ENCODE measurements at places on chromosomes 4 and X.

DNA sequence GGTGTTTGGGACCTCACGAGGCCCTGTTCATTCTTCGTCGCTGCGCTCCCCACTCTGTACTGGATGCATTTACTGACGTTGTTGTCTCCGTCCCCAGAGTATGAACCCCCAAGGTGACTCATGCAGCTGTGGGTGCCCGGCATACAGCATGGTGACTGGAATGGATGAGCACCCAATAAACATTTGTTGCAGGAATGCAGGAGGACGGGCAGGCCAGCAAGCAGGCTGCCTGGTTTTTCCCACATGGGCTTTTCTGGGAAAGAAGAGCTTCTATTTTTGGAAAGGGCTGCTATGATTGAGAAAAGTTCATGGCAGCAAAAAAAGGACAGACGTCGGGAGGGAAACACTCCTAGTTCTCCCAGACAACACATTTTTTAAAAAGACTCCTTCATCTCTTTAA is 893 bp upstream of the SOD3 start:
- DNase-seq, result no peak

DNA sequence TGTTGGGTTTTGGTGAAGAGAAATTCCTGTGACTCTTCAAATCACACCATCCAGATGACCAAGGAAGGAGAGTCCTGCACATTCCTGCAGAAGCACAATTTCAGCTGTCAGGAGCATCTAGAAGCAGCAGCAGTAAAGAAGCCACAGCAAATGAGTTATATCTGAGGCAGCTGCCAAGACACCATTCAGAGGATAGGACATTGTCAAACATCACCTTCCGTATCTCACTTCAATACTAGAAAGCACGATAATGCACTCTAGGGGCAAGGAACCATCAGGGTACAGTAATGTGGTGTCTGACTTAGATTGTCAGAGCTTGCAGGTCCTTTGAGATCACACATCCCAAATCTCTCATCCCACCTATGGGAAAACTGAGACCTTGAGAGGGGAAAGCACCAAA is 134.5 kb downstream of the COL4A6 start:
- no peak for DNase-seq

DNA sequence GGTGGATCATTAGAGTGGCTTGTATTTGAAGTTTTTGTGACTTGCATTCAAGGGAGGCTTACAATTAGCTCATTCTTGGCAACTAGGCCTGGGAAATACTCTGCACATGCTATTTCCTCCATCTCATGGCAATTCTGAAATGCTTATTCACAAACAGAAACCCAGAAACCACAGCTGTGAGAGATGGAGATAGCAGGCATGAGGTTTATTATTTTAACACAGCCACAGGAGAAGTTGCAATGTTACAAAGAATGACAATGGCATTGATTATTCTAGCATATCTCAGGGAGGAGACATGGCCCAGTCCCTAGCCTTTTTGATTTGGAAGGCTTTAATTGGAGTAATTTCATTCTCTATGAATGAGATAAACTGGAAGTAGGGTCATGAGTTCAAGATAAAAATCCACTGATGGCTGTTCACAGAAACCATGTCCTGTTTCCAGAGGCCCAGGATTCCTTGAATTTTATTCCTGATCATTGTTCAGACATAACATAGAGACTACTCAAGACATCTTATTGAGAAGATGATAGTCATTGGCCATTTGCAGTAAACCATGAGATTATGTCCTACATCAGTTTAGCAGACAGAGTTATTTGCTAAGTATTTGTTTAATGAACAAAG is 123.9 kb downstream of the MID1 start:
- DNase-seq, result no peak

- no peak for DNase-seq
These were observed 253.4 kb downstream of the PDGFC start for GRCh38 chr4:156718226-156718625.

GRCh38 chrX:120205816-120206753 is 44.5 kb upstream of the ZBTB33 start:
- DNase-seq, result no peak

DNA sequence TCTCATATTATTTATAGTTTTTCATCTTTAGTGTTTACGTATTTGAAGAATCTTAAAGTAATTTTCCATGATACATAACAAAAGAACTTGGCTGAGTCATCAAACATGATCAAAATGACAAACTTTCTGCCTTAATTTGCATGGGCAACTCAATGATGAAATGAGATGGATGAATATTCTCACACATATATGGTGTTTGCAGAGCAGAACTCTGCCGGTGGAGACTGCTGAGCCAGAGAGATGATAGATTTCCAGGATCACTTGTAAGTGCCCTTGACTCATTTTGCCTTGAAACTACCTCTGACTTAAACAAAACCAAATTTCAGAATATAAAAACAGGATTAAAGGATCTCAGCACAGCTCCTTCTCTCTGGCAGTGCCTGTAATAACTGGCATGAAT is 38.2 kb downstream of the TRPC3 start:
- DNase-seq, result no peak

- DNase-seq, result no peak
These were observed 8.2 kb downstream of the ATP5ME start for GRCh38 chr4:665751-666435.

DNA sequence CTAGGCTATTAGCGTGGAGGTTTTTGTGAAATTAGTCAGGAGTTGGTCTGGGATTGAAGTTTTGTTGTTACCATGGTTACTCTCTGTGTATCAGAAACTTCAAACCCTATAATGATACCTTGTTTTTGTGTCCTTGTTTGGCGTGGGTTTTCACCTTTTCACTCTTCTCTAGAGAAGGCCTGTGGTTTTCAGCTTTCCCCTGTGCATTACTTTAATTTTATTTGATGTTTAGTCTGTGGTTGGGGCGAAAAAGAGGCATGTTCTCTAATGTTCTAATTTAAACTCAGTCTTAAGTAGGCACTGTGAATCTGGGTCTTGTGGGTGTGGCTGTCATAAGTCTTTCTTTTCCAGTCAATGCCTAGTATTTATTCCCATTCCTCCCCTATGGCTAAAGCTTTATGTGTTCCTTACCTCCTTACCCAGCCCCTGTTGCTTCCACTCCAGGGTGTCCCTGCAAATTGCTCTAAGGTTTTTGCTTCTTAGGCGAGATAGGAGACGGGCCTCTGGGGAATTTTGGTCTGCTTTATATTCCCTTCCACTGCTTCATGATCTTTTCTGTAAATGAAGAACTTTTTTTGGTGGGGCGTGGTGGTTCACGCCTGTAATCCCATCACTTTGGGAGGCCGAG is 326.3 kb upstream of the ZCCHC13 start:
- no peak for DNase-seq

DNA sequence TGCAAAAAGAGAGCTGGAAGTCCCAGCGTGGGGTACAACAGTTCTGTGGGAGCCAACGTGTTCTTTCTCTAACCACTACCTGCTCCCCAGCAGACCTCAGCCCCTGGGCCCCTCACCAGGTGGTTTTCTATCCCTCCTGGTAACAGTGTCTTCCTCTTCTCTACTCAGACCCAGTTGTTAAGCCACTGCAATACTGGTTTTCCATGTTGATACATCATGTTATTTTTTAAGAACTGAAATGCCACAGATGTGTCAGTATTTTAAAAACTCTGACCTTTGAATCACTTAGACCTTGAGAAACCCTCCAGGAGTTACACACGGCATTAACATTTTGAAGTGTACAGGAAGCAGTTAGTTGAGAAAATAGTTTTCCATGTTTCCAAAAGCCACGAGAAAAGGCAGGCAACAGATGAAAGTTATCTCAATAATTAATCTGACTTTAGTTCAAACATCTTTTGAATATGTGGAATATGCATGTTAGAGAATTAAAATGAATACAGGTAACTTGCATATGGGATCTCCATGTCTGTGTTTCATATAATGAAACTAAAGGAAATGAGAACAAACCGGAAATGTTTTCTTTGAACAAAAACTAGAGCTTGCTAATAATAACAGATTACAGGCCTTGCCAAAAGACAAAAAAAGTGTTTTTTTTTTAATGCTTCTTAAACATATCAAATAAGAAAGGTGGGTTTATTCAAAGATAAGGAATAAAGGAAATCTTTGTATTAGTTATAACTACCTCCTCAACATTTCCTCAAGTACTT is 108.8 kb downstream of the ZNF827 start:
- no peak for DNase-seq

DNA sequence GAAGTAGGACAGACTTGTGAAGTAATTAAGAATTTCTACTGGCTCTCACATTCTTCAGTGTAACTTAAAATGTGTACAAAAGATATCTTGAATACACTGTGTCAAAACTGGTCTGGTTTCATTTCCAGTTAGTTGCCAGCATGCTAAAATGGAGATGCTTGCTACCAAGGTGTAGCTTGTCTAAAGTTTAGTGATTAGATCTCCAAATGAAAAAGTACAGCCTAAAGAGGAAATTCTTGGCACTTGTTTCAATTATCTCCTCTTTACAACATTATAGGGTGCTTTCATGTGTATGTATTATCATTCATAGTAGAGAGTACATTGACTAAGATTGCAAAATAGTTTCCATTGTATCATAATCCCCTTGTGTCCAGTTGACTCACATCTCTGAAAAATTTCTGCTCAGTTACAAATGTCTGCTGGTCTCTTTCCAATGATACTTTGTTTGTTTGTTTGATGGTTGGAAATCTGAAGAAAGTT is 97.3 kb upstream of the SPRY1 start:
- no peak for DNase-seq

GRCh38 chrX:66130469-66130868 is 33.6 kb upstream of the HEPH start:
- DNase-seq, result no peak

DNA sequence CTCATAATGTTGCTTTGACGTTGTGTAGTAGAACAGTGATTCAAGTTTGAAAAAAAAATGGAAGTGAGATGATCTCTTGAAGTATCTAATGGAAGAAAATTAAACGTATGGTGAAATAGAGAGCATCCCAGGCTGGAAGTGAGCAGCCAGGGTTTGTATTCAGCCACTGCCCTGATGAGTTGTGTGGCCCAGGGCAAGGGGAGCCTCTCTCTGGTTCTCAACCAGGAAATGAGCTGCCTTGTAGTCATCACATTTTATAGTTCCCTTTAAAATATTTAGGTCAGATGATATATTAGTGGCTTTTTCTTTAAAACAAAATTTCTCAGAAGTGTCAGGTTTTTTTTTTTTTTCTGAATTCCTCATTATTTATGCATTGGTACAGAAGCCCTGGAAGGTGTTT is 150.3 kb downstream of the GPAT3 start:
- no peak for DNase-seq

DNA sequence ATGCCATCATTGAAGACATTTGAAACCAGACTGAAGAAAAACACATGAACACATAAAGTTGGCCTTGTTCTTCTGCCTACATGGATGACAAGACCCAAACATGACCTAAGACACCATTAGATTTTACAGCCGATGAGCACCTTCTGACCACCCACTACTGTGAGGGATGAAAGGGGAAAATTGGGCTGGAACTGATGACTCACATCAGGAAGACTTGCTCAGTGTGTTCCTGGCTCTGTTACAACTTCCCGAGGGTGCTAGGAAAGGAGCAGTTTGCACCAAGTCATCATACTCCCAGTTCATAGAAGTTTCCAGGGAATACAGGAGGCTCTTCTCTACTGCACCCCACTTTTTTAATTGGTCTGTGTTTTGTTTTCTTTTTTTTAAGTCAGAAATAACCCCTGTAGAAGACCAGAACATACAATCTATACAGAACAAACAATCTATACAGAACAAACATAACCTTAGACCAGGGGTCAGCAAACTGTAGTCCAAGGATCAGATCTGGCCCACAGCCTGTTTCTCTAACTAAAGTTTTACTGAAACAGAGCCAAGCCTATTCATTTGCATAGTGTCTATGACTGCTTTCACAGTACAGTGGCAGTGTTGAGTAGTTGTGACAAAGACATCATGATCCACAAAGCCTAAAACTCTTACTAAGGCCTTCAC is 25.3 kb downstream of the BTC start:
- no peak for DNase-seq

DNA sequence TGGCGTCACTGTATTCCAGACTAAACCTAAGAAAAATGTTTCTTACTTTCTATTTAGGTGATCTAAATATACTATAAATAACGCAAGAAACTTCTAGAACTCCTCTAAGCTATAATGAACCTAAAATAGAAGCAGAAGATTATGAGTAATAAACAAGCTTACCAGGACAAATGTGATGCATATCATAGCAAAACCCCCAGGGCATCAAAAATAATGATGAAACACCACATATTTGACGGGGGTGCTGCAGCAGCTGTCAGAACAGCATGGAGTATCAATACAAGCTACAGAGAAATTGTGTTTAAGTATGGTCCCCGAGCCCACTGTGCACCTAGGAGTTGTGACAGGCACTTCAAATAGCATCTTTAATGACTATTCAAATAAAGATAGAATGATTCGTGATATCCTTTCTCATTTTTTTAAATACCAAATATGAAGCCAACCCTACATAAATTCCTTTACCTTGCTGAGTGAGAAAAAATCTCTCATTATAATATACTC is 337.3 kb downstream of the CENPC start:
- DNase-seq, result no peak

GRCh38 chr4:143357161-143357845 is 20.6 kb downstream of the GAB1 start:
- no peak for DNase-seq

DNA sequence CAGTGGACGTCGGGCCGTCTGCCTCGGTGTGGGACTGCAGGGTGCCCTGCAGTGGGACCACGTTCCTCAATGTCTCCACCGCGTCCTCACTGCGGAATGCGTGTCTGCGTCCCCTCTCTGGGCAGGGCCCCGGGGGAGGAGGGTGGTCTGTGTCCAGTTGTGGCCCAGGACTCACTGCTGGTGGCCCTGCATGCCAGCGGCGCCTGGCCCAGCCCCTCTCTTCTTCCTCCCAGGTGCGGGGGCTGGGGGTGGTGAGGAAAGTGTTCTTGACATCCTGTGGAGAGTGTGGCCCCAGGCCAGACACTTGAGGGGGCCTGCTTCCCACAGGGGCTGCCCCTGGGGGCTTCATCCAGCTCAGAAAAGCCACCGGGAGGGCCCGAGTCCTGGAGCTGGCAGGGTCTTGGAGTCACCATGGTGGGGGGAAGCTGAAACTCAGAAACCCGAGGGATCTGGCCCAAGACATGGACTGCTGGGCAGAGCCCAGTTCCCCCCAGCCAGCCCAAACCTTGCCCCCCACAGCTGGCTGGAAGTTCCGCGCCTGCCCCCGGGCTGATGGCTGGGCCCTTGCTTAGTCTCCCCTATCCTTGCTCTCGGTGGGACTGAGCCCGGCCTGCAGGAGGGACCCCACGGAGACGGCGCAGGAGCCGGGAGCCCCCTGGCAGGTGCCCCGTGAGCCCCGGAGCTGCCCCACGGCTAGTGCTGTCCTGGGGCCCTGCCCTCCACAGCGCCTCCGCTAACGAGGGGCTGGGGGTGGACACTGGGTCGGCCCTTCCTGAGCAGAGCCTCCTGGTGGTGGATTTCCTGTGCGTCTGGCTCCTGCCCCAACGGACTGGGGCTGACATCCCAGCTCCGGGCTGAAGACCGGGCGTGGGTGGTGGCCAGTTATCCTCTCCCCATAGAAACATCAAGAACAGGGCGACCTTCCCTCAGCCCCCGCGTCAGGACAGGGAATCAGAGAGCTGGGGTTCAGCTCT is 2.9 kb downstream of the DOK7 start:
- no peak for DNase-seq

GRCh38 chr4:10582059-10582686 is 102.4 kb downstream of the CLNK start:
- peak; percentile 24 for DNase-seq

Measured in CD14-positive monocyte (primary cell).